ENCODE measurements at places on chromosomes 4 and X.

DNA sequence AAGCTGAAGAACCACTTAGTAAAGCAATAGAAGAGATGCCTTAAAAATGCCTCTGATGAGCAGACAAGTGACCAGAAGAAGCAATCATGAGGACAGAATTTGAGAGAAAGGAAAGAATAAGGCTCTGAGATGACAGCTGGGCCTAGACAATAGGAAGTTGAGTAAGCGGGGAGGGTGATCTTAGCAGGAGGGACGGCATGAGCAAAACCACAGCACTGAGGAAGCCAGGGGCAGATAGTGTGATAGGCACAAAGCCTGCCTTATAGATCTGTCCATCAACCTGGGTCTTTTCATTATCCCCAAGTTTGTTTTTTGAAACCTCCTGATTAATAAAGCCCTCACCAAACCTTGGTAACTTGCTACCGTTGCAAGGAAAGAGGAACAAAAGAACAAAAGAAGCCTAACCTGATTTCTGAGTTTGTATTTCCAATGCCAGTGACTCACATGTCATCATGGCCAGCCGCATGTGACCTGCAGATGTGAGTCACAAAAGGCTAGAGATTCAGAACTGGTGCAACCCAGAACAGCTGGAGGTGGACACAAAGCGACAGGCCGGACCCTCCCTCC lies 55.7 kb upstream of the PPARGC1A start:
- DNase-seq, result no peak

DNA sequence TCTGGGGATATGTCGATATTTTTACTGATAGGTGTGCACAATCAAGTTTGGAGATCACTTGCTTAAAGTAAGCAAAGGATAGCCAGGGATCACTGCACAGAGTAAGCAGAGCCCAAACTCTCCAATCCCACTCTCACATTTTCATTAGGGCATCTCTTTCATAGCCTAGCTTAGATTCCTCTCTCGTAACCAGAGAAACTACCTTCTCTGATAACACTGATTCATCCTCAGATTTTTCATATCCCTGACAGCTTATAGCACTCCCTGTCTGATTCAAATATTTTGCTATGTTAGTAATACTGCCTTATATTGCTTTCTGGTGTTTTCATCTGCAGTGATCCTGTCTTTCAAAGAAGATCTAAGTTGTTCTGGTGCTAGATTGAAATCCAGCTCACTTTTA lies 123.7 kb downstream of the CBLL2 start:
- no peak for DNase-seq

DNA sequence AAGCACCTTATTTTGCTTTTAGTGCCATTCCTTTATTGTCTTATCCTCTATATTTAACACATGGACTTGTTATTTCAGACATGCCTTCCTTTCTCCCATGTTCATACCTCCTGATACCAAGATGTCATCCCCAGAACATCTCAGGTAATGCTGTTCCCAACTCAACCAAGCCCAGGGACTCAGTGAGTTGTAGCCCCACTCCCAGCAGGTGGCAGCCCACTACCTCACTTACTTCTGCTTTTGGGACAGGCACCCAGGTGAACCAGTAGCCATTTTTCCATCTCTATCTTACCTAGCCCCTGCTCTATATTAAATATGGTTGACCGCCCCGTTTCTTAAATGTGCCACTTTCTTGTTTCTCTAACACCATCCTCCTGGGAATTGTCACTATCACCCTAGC lies 199.0 kb downstream of the DCHS2 start:
- DNase-seq, result no peak

DNA sequence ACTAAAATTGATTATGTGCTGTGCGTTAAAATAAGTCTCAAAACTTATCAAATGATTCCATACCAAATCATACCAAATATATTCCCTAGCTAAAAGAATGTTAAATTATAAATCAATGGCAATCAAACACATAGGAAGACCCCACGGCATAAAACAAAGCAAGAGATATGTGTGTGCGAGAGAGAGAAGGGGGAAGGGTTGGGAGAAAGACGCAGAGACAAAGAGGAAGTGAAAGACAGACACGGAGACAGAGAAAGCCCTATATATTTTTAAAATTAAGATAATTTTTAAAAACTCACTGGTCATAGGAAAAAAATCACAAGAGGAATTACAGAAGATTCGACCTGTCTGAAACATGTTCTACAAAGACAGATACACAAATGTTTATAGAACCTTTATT lies 371.4 kb downstream of the NLGN4X start:
- no peak for DNase-seq

DNA sequence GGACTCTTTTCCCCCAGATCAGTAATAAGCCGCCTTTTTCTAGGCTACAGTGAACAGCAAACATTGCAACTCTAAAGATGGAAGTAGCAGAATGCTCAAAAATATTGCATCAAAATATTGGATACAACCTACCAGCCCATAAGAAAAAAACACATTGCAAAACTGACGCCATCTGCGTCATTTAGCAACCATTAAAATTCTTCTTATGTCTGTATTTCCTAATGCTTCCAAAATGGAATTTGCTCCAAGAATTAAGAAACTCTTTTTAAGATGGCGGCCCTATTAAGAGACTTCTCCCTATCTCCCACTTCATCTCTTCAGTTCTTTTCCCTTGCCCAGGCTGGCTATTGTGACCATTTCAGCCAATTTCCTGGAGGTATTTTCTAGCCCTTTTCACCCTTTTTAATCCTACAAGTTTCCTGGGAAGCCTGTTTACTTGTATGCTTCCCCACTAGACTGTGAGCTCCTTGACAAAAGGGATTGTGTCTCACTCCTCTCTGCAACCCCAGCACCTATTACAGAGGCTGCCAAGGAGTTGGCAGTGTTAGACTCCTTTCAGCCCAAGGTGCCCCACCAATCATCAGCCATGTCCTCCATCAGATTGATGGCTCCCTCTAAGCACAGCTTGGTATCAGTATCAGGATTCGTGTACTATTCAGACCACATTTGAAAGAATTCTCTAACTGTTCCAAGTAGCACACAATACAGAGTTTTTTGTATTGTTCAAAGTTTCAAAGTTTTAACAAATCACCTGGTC lies 4.4 kb downstream of the GPC3 start:
- no peak for DNase-seq

DNA sequence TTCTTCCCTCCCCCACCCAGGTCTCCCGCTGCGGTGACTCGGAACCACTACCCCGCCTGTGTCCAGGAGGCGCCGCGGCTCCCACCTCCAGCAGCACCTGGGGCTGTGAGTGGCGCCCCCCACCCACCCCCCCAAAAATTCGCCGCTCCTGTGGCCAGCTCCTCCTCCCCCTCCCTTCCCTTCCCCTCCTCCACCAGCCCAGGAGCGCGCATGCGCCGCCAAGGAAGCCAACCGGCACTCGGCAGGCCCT lies 278 bp downstream of the CLOCK start:
- no peak for DNase-seq

GRCh38 chr4:6905516-6906445 lies 3.8 kb upstream of the TBC1D14 start:
- no peak for DNase-seq

DNA sequence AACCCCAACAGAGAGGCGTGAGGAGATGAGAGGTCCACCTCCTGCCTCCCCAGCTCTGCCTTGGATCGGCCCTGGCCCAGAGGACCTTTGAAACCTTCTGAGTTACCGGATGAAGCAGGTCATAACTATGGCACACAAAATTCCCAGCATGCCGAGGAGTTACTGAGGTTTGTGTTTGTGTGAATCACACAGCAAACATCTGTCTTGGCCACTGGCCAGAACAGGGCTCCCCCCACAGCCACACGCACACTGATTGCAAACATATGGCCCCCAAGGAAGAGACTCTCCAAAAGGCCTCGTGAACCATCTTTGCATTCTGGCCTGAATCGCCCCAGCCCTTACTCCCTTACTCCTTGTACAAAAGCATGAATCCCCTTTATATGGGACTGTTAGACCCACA lies 18.9 kb downstream of the RPS4X start:
- no peak for DNase-seq

DNA sequence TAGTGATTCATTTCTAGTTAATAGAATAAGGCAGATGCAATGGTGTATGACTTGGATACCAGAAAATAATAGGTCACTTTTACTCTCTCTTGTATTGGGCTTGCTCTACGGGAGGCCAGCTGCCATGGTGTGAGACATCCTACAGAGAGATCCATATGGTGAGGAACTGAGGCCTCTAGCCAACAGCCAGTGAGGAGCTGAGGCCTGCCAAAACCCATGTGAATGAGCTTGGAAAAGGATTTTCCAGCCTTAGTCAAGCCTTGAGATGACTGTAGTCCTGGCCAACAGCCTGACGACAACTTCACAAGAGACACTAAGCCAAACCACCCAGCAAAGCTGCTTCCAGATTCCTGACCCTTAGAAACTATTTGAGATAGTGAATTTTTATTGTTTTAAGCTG lies 1300.2 kb downstream of the RAPGEF2 start:
- no peak for DNase-seq

Measured in head of caudate nucleus (tissue), 42 donors.